Liver (tissue), 10 donors: ENCODE measurements at places on chromosomes 5 and 9. TPM values are rescaled to one million over a fixed set of nuclear protein-coding genes. Genes with fewer than 3 reads are reported as not detected.

- H3K4me1 ChIP-seq: no peaks in the 10 kb centered on the region
- no peak overlapping the region for H3K27ac ChIP-seq
- H3K36me3 ChIP-seq: no peaks in the 10 kb centered on the region
- H3K4me3 ChIP-seq: no peak overlapping the region
- DNase-seq: no peak
Measured at GRCh38 chr9:17509701-17510100, 69.2 kb upstream of the SH3GL2 start.

GRCh38 chr5:178234121-178234749 is 1.6 kb upstream of the PHYKPL start:
- H3K4me1 ChIP-seq: peaks cover 73% of the 10 kb centered on the region
- no peak for DNase-seq
- H3K36me3 ChIP-seq: no peaks in the 10 kb centered on the region

DNA sequence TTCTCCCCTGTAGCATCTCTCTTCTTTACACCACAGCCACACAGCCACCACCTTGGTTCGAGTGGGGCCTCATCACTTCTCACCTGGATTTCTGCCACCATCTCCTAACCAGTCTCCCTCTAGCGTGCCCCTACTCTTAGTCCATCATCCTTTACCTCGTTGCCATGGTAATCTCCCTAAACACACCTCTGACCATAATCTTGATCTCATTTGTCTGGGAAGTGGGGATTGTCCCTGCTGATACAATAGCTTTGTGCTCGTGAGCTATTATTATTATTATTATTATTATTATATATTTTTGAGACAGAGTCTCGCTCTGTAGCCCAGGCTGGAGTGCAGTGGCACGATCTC is 76.5 kb upstream of the HSPA9 start:
- no peaks in the 10 kb centered on the region for H3K36me3 ChIP-seq
- H3K4me1 ChIP-seq: no peaks in the 10 kb centered on the region
- no peak for DNase-seq
- no peak overlapping the region for H3K27ac ChIP-seq
- no peaks in the 10 kb centered on the region for H3K27me3 ChIP-seq

The SV2C gene
- under 0.01 TPM for total RNA-seq

- H3K4me1 ChIP-seq: no peaks in the 10 kb centered on the region
- H3K4me3 ChIP-seq: no peak overlapping the region
- no peaks in the 10 kb centered on the region for H3K27me3 ChIP-seq
Measured at GRCh38 chr5:38431242-38431853, 125.1 kb downstream of the LIFR start.

GRCh38 chr9:97753975-97754374 is 56.8 kb upstream of the XPA start:
- no peaks in the 10 kb centered on the region for H3K4me1 ChIP-seq
- H3K36me3 ChIP-seq: no peaks in the 10 kb centered on the region
- H3K27me3 ChIP-seq: no peaks in the 10 kb centered on the region
- no peak overlapping the region for H3K27ac ChIP-seq
- H3K4me3 ChIP-seq: no peak overlapping the region

The ANKRD34B gene
- 0.05 TPM for total RNA-seq

The SOX30 gene
- under 0.01 TPM for total RNA-seq

DNA sequence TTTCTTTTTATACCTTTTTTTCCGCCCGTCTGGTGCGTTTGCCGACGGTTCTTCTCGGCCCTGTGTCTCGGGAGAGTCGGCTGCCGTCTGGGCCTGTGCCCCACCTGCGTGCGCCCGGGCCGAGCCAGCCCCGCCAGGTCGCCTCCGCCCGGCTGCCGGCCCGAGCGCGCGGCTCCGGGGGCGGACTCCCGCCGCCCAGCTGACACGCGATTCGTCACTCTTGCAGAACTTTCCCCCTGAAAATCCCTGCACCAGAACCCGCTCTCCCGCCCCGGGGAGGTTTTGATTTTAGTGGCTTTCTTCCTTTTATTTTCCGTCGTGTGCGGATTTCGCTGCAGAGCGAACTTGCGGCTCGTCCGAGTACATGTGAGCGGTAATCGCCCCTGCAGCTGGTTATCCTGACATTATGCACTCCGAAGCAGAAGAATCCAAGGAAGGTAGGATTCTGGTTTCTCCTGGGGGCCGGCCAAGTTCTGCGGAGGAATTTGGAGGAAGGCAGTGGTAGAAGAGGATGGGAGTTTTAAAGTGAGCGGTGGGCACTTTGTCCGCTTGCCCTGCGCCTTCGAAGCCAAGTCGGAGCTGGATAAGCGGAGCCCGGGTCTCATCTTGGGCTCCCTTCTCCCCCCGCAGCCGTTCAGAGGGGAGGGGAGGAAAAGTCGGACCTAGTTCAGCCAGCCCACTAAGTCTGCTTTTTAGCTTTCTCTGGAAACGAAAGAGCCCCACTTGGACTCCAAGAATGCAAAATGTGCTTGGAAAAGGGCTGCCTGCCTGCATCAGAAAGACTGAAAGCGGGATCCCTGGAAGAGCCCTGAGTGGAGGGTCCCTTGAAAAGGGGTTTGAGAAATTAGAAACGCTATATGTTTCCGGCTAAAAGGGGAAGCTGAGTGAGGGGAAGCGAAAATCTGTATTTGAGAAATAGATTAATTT is at the start of gene TNFAIP8:
TNFAIP8 (plus strand) TSS at position 335 of the 927 bp plus-strand sequence; CDS start at position 407, 72 bp downstream.
- H3K4me3 ChIP-seq: peak within 1 kb of the TSS; percentile 86
- DNase-seq: peak; percentile 60
- peaks cover 5% of the 10 kb centered on the region for H3K4me1 ChIP-seq
- H3K27ac ChIP-seq: peak within 1 kb of the TSS; percentile 79
- no peaks in the 10 kb centered on the region for H3K27me3 ChIP-seq
